Activated CD4-positive, alpha-beta T cell treated with anti-CD3 and anti-CD28 coated beads, Interleukin-2, amount 10 ng/mL, durations not matched to agents 7 days and 5 days (primary cell): ENCODE measurements at places on chromosomes 4 and X. TPM values are rescaled to one million over a fixed set of nuclear protein-coding genes. Genes with fewer than 3 reads are reported as not detected.

DNA sequence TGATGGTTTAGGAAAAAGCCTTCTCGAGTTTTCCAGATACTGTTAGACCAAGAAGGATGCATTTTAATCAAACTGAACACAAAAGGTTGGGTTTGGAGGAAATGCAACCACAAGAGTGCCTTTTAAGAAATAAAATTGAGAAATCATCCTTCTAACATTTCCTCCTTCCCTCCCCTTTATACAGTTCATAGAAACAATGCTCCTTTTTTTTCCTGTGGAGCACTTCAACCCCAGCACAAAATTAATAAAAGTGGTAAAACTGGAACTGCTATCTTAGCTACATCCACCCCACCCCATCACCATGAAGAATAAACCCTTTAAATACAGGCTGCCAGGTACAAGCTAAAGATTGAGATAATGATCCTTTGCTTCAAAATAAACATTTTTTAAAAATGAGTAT is 211.1 kb downstream of the RELL1 start:
- H3K36me3 ChIP-seq: no peaks in the 10 kb centered on the region
- no peaks in the 10 kb centered on the region for H3K4me1 ChIP-seq
- H3K27ac ChIP-seq: no peak overlapping the region
- H3K27me3 ChIP-seq: peaks cover 53% of the 10 kb centered on the region
- no peak for DNase-seq

DNA sequence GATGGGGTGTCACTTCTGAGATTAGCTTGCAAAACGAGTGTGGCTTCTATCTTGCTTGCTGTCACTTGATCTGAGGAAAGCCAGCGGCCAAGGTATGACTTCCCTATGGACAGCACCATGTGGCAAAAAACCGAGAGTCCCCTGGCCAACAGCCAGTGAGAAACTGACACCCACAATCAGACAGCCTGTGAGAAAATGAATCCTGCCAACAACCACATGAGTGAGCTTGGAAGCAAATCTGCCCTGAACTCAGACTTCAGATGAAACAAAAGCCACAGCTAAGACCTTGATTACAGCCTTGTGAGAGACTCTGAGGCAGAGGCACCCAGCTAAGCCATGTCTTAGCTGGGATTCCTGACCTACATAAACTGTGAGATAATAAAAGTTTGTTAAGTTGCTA is 45.5 kb downstream of the PPP1R2C start:
- no peaks in the 10 kb centered on the region for H3K27me3 ChIP-seq
- H3K4me3 ChIP-seq: no peak overlapping the region
- H3K4me1 ChIP-seq: no peaks in the 10 kb centered on the region
- H3K27ac ChIP-seq: no peak overlapping the region
- DNase-seq: no peak

DNA sequence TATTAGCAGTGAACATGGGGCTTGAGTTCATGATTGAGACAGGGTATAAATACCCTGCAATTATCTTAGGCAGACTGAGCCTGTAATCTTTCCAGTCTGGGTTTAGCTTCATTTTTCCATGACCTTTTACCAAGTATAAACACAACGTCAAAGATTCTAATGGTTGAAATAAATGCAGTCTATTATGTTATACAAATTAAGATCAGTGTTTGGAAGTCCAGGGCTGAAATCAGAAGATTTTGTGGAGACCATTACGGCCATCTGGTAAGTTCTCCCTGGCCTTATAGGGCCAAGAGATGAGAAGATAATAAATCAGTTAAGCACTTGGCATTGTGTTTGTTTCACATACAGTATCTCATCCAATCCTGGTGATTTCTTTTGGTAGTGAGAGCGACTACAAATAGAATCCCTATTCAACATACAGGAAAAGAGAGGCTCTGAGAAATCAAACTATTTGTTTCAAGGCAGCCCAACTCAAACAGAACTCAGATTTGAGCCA is 425.8 kb downstream of the PACRGL start:
- H3K36me3 ChIP-seq: no peaks in the 10 kb centered on the region
- H3K4me3 ChIP-seq: no peak overlapping the region
- H3K4me1 ChIP-seq: no peaks in the 10 kb centered on the region
- no peaks in the 10 kb centered on the region for H3K27me3 ChIP-seq
- no peak overlapping the region for H3K27ac ChIP-seq

GRCh38 chr4:139530833-139531427 is 25.1 kb downstream of the SETD7 start:
- no peak overlapping the region for H3K4me3 ChIP-seq
- H3K27me3 ChIP-seq: no peaks in the 10 kb centered on the region
- no peak overlapping the region for H3K27ac ChIP-seq
- peaks cover 8% of the 10 kb centered on the region for H3K4me1 ChIP-seq
- H3K36me3 ChIP-seq: no peaks in the 10 kb centered on the region

DNA sequence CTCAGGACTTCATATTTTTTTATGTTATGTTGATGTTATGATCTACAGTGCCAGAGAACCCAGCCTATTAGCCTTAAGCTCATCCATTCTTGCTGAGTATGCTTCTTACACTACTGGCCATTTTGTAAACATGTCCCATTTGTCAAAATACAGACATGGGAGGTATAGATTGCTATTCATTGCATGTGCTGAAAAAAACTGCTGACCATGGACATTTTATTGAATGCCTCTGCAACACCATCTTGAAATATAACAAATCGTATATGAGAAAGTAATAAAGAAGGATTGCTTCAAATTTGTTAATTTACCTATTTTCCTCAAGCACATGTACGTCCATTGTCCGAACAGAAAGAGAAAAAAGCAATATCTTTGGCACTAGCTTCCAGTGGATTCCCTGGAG is 91.5 kb upstream of the FAM47A start:
- no peak overlapping the region for H3K4me3 ChIP-seq
- DNase-seq: no peak
- H3K4me1 ChIP-seq: no peaks in the 10 kb centered on the region
- no peaks in the 10 kb centered on the region for H3K36me3 ChIP-seq
- H3K27ac ChIP-seq: no peak overlapping the region

GRCh38 chr4:24835696-24836095 is 40.3 kb downstream of the SOD3 start:
- no peak overlapping the region for H3K4me3 ChIP-seq
- no peaks in the 10 kb centered on the region for H3K4me1 ChIP-seq
- H3K36me3 ChIP-seq: no peaks in the 10 kb centered on the region
- no peak overlapping the region for H3K27ac ChIP-seq
- DNase-seq: no peak
- no peaks in the 10 kb centered on the region for H3K27me3 ChIP-seq

DNA sequence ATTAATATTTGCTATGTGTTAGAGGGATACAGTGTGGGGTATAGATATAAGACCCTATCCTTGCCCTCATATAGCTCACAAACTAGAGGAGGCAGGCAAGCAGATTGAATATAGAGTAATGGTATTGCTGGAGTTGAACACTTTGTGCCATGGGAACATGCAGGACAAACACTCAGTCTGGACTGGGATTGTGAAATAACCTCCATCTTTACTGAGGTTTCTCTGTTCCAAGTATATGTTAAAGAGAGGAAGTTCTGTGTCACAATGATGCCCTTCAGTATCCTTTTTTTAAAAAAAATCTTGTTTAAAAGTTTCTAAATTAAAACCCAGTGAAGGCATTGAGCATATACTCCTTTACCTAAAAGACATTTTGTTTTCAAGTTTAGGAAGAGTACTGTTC is 8.7 kb downstream of the FABP2 start:
- H3K36me3 ChIP-seq: no peaks in the 10 kb centered on the region
- no peak overlapping the region for H3K4me3 ChIP-seq
- DNase-seq: no peak
- peaks cover 32% of the 10 kb centered on the region for H3K27me3 ChIP-seq
- H3K27ac ChIP-seq: no peak overlapping the region
- H3K4me1 ChIP-seq: peaks cover 1% of the 10 kb centered on the region

DNA sequence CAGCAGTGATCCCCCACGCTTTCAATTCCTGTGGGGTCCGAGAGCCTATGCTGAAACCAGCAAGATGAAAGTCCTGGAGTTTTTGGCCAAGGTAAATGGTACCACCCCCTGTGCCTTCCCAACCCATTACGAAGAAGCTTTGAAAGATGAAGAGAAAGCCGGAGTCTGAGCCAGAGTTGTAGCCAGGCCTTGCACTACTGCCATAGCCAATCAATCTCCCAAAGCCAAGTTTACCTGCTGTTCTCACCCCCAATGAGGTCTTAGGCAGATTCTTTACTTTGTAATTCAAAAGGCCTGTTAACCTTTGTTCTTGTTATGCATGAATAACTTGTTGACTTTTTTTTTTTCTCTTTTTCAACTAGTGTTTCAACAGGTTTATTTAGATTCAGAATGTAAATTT is 4.0 kb downstream of the MAGEB2 start:
- H3K27ac ChIP-seq: no peak overlapping the region
- DNase-seq: no peak
- no peaks in the 10 kb centered on the region for H3K36me3 ChIP-seq
- H3K4me3 ChIP-seq: no peak overlapping the region
- H3K4me1 ChIP-seq: no peaks in the 10 kb centered on the region

GRCh38 chrX:139823806-139824205 is 109.0 kb downstream of the ATP11C start:
- no peak for DNase-seq
- peaks cover 3% of the 10 kb centered on the region for H3K4me1 ChIP-seq
- no peak overlapping the region for H3K4me3 ChIP-seq
- peaks cover 4% of the 10 kb centered on the region for H3K36me3 ChIP-seq
- H3K27me3 ChIP-seq: no peaks in the 10 kb centered on the region
- no peak overlapping the region for H3K27ac ChIP-seq

DNA sequence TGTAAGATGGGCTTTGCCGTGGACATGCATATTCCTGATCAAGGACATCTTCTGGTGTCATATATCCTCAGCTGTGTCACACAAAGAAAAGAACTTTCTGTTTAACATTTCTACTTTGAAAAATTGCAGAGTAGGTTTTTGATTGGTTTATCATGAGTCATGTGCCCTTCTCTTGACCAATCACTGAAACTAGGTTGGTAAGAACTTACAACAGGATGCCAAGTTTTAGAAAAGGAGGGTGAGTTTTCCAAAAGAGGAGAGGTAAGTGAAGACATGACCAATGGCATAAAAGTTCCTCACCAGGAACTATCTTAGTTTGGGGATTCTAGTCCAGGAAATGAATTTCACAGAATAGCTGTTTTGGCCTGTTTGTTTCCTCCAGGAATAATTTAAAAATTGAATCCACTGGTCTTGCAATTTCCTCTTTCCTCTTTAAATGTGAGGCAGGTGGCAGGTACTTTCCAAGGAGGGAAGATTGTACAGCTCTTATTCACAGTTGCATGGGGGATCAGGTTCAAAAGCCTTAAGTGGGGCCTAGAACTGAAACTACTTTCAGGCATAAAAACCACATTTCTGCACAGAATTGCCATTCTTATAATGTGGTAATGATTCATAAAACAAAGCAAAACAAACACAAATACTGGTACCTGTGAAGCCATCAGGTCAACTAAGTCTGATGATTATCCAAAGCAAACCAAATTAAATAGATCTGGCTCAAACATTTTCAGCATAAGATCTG is 1114.5 kb upstream of the LCORL start:
- no peak overlapping the region for H3K27ac ChIP-seq
- no peak overlapping the region for H3K4me3 ChIP-seq
- no peaks in the 10 kb centered on the region for H3K4me1 ChIP-seq
- DNase-seq: no peak

DNA sequence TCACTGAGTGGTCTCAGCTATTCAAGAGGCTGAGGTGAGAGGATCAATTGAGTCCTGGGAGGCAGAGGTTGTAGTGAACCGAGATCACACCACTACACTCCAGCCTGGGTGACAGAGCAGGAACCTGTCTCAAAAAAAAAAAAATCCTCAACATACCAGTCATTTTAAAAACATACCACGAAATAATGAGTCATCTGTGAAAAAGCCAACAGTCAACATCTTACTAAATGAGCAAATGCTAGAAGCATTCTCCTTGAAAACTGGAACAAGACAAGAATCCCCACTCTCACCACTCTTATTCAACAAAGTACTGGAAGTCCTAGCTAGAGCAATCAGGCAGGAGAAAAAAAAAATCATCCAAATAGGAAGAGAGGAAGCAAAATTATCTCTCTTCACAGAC is 104.0 kb upstream of the ARHGEF9 start:
- DNase-seq: no peak
- H3K4me1 ChIP-seq: no peaks in the 10 kb centered on the region
- no peak overlapping the region for H3K4me3 ChIP-seq
- H3K36me3 ChIP-seq: no peaks in the 10 kb centered on the region

GRCh38 chrX:66760651-66761050 is 121.8 kb upstream of the EDA2R start:
- H3K27me3 ChIP-seq: no peaks in the 10 kb centered on the region
- no peak for DNase-seq
- no peaks in the 10 kb centered on the region for H3K36me3 ChIP-seq
- H3K27ac ChIP-seq: no peak overlapping the region
- H3K4me3 ChIP-seq: no peak overlapping the region
- no peaks in the 10 kb centered on the region for H3K4me1 ChIP-seq

- no peaks in the 10 kb centered on the region for H3K4me1 ChIP-seq
- no peak overlapping the region for H3K27ac ChIP-seq
- H3K27me3 ChIP-seq: no peaks in the 10 kb centered on the region
- H3K36me3 ChIP-seq: no peaks in the 10 kb centered on the region
These were observed 48.2 kb downstream of the SLC34A2 start for GRCh38 chr4:25703731-25704388.

DNA sequence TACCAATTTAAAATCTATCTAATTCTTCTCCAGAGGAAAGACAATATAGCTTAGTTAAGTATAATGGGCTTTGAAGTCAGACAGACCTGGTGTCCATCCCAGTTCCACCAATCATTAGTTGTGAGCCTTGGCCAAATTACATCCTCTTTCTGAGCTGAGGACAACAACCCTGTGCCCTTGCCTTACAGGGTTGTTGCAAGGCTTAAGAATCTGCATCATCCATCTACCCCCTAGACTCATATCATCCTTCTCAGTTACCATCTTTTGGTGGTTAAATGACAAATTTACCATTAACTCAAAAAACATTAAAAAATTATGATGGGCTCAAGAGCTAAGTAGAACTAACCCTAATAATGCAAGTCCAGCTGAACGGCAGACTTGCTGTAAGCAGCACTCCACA is 51.6 kb downstream of the NAP1L5 start:
- H3K27me3 ChIP-seq: no peaks in the 10 kb centered on the region
- no peak overlapping the region for H3K27ac ChIP-seq
- peaks cover 3% of the 10 kb centered on the region for H3K36me3 ChIP-seq
- no peak for DNase-seq

Gene TEX13D
- total RNA-seq: not detected

Gene GLRB
- total RNA-seq: not detected

Gene STS
- 1.9 TPM for total RNA-seq

Gene DTHD1
- 0.12 TPM for total RNA-seq

Gene TMEM156
- 19.6 TPM for total RNA-seq

Gene PCDH19
- total RNA-seq: not detected
